ENCODE measurements at places on chromosomes 16 and 17.

DNA sequence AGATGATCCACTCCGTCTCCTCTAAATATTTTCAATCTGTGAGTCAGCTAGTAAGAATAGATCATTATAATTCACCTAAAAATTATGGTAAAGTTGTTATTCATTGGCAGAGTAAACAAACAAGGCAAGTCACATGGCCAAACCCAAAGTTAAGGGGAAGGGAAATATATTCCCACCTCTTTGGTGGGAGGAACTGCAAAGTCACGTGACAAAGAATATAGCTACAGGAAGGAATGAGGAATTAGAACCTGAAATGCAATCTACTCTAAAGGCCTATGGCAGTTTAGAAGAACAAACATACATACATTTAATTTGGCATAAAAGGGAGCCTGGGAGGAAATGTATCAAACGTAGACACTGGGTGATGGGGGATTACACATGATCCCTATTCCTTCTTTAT is 48.9 kb downstream of the NOG start:
- DNase-seq: no peak

GRCh38 chr16:70394853-70395252 is 44.0 kb downstream of the ST3GAL2 start:
- no peak for DNase-seq

DNA sequence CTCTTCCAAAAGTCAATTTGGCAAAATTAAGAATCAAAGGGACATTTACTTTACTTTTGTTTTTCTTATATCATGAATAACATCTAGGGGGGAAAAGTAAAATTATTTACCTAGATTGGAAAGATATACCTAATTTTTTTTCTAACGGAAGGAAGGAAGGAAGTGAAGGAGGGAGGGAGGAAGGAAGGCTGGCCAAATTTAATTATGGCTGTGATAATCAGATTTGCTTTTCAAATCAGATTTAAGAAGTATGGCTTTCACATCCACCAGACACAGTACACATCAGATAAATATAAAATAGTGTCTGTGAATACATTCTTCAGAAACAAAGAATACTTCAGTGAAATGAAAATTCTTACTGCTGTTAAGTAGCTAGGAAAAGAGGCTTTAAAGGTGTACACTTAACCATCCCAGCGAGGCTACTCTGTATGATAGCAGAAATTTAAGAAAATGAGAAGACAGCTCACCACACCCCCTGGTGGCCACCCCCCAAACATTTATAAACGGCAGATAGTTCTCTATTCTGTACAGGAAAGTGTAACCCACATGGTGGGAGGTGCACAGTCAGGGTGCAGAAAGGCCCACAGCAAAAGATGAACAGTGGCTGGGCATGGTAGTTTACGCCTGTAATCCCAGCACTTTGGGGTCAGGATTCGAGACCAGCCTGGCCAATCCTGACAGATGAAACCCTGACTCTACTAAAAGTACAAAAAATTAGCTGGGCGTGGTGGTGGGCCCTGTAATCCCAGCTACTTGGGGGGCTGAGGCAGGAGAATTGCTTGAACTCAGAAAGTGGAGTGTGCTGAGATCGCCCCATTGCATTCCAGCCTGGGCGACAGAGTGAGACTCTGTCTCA is 150.8 kb downstream of the SSH2 start:
- peak; percentile 83 for DNase-seq

- DNase-seq: no peak
Measured at GRCh38 chr17:64628641-64629040, 33.5 kb downstream of the SMURF2 start.

DNA sequence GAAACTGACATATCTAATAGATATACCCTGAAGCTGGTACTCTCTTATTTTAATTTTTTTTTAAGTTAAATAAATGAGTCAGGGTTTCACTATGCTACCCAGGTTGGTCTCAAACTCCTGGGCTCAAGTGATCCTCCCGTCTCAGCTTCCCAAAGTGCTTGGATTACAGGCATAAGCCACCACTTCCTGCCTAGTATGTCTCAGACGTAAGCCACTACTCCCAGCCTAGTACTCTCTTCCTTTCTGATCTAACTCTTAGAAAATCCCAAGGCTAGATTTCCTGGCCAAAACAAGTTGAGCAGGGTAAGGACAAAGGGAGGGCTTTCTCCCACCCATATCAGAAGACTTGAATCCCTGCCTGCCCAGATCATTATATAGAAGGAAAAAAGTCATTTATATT is 33.7 kb downstream of the HOXB1 start:
- no peak for DNase-seq

GRCh38 chr16:67541391-67542263 is 13.0 kb downstream of the RIPOR1 start:
- no peak for DNase-seq

GRCh38 chr16:23301251-23302044 is 654 bp upstream of the SCNN1B start:
- no peak for DNase-seq

GRCh38 chr16:30353438-30354129 is 1.5 kb downstream of the CD2BP2 start:
- no peak for DNase-seq

- no peak for DNase-seq
Measured at GRCh38 chr16:14456793-14457481, 173.1 kb downstream of the PARN start.

GRCh38 chr16:56767024-56767423 is 37.1 kb downstream of the NUP93 start:
- no peak for DNase-seq

DNA sequence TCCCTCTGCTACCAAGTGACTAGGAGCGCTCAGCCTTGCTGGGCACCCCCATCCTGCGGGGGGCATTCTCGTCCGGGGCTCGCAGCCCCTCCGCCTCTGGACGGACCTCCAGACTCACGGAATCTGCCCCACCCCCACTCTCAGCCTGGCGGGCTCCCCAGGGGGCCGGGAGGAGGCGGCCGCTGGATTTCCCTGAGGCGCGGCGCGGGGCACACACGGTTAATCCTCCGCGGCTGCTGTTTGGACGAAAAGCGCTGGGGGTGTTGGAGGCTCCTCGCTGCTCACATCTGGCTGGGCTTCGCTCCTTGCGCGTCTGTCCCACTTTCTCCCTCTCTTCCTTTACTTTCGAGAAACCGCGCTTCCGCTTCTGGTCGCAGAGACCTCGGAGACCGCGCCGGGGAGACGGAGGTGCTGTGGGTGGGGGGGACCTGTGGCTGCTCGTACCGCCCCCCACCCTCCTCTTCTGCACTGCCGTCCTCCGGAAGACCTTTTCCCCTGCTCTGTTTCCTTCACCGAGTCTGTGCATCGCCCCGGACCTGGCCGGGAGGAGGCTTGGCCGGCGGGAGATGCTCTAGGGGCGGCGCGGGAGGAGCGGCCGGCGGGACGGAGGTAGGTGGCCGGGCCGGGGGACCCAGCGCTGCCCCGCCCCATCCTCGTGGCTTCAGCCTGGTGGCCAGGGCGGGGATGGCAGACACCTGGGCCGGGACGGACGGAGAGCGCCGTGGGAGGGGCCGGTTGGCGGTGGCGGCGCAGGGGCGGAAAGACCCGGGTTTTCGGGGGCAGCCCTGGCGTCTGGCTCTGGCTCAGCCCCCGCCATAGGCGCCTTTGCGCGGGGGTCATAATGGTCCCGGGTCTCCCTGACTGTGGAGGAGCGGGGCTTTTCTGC is at the start of gene C1QTNF1:
C1QTNF1 (plus strand) TSS at position 284 of the 886 bp plus-strand sequence. CDS start 19,800 bp downstream, outside the sequence.
- peak; percentile 23 for DNase-seq

GRCh38 chr17:3957735-3958599 is 6.3 kb downstream of the ATP2A3 start:
- DNase-seq: no peak

GRCh38 chr17:33948309-33948708 is 306.8 kb upstream of the CCL2 start:
- no peak for DNase-seq

- DNase-seq: no peak
Measured at GRCh38 chr16:14131774-14132695, 60.9 kb downstream of the MRTFB start.

- DNase-seq: no peak
Measured at GRCh38 chr16:68078701-68079375, 6.3 kb upstream of the NFATC3 start.

DNA sequence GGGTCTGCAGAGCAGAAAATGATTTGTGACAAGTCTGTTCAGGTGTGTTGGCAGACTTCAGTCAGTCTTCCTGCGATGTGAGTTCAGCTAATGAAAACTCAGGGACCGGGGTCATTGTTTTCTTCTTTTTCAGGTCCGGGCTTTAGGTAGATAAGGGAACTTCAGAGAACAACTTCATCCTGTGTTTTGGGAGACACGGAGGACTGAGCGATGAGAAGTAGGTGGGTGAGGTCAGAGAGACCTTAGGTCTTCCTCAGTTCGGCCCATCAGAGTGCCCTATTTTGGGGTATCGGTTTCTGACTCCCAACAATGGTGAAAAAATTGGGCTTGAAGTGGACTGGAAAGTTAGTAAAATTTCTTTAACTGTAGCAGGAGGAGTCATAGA is 88.9 kb upstream of the ATF7IP2 start:
- no peak for DNase-seq

GRCh38 chr17:40532520-40533253 is 31.3 kb upstream of the TNS4 start:
- DNase-seq: no peak

GRCh38 chr16:27951489-27952120 is 111.9 kb downstream of the GSG1L start:
- DNase-seq: no peak

DNA sequence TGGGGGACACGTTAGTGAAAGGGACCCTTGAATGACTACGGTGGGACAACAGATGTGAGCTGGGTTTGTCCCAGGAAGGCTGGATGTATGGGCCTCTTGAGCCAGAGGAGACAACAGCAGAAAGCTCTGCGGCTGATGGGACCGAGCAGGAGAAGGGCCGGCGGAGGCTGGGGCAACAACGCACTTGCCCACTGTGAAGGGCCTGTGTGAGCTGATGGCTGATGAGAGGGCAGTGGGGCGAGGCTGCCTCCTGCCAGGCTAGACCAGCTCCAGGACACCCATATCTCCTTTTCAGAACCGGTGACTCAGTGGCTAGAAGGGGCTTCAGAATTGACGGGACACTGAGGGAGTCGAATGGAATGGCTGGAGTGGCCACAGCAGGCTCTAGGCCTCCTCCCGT is 250.1 kb downstream of the SEC14L1 start:
- DNase-seq: no peak

DNA sequence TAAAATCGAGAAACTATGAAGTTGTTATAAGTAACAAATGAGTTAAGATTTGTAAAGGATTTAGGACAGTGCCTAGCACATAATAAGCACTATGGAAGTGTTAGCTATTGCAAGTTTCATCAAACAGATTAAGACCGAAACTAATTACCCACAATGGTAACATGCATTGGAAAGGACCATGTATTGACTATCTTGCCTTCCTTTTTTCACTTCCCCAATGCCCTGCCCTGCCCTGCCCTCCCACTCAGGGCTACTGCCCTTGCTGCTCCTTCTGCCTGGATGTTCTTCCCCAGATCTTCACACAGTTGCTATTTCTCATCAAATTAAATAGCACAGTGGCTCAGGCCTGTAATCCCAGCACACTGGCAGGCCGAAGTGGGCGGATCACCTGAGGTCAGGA is 202.1 kb upstream of the PSMD7 start:
- DNase-seq: no peak

GRCh38 chr17:10683853-10684252 is 13.5 kb downstream of the SCO1 start:
- DNase-seq: peak; percentile 44

GRCh38 chr16:51854401-51854951 is 692.5 kb downstream of the TOX3 start:
- DNase-seq: no peak

- peak; percentile 36 for DNase-seq
Measured at GRCh38 chr16:56600398-56600999, 7.9 kb upstream of the MT2A start.

GRCh38 chr17:79613195-79613772 is 2.4 kb upstream of the RBFOX3 start:
- no peak for DNase-seq

All from CD4-positive, CD25-positive, alpha-beta regulatory T cell (primary cell).